ENCODE measurements at places on chromosomes 6 and 20.

DNA sequence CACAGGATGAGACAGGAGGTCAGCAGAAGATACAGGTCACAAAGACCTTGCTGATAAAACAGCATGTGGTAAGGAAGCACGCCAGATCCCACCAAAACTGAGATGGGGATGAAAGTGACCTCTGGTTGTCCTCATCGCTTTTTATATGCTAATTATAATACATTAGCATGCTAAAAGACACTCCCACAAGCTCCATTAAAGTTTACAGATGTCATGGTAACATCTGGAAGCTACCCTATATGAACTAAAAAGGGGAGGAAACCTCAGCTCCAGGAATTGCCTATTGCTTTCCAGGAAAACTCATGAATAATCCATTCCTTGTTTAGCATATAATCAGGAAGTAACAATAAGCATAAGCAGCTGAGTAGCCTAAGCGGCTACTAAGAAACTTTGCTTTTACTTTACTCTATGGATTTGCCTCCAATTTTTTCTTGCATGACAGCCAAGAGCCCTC lies 8.4 kb upstream of the RIN2 start:
- no peak for DNase-seq

GRCh38 chr6:15948930-15949900 lies 179.7 kb upstream of the MYLIP start:
- DNase-seq: no peak

GRCh38 chr6:10391299-10391630 lies 23.6 kb downstream of the TFAP2A start:
- DNase-seq: no peak

- no peak for DNase-seq
Observed at GRCh38 chr6:41581381-41581991, 35.3 kb downstream of the FOXP4 start.

DNA sequence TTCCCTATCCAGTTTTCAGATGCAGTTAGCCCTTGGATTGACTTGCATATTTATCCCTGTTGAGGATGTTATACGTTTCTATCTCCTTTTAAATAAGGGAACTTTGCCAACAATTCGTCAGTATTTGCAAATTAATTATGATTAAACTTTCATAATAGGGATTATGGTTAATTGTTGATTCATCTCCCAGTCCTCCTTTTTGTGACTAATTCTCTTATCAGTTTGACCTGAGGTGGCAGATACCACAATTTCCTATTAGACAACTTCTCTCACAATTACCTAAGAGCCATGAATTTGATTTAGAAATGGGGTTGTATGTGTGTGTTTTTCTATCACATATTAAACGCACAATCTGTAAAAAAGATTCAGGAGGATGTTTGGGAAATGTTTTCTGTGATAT lies 172.9 kb downstream of the LAMA2 start:
- DNase-seq: no peak

GRCh38 chr20:16292226-16292880 lies 280.9 kb downstream of the KIF16B start:
- DNase-seq: no peak

GRCh38 chr6:162538643-162539064 lies 188.9 kb downstream of the PRKN start:
- DNase-seq: no peak

- DNase-seq: no peak
Observed at GRCh38 chr20:60581606-60582115, 623.4 kb downstream of the CDH26 start.

GRCh38 chr6:162014069-162014811 lies 713.3 kb downstream of the PRKN start:
- no peak for DNase-seq

DNA sequence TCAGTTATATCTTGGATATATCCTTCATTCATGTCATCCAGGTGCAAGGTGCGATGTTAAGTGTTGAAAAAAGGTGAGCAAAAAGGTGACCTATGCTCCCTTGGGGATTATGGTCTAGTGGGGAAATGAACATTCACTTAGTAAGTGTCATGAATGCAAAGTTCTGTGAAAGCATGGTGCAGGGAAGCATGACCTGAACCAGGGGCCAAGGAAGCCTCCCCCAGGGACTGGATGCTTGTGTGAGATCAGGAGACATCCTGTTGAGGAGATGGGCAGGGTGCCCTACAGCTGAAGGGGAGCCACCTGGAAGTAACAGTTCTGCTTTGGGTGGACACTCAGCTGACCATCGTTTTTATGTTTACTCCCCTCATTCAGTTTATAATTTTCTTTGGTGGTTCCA lies 179.5 kb downstream of the SYNDIG1 start:
- no peak for DNase-seq

- no peak for DNase-seq
Observed at GRCh38 chr20:15799871-15800270, 773.4 kb downstream of the KIF16B start.

DNA sequence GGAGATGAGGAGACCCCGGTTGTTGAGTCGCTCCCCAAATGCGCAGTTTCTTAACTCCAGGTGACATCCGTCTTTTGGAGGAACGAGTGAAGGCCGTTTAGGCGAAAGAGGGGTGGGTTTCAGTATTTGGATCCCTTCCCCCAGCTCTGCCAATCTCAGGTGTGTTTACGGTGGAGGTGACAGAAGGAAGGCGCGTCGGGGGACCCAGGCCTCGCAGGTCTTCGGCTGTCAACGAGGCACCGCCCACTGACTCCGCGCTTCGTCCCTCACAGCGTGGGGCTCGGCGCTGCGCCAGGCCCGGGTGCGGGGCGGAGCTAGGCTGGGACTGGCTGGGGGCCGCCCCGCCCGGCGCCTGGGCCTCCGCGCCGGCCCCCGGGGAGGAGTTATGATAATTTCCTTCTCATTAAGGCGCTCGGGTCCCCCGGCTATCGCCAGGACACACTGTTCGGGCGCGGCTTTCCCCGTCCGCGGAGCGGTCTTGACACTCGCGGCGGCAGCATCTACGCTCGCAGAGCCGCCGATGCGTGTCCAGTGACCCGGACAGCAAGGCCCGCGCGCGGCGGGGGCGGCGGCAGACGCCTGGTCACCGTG lies at the start of gene TFAP2C:
Gene TFAP2C (plus strand): TSS at position 434 of the 591 bp plus-strand sequence. CDS start 239 bp downstream, outside the sequence.
- DNase-seq: no peak

DNA sequence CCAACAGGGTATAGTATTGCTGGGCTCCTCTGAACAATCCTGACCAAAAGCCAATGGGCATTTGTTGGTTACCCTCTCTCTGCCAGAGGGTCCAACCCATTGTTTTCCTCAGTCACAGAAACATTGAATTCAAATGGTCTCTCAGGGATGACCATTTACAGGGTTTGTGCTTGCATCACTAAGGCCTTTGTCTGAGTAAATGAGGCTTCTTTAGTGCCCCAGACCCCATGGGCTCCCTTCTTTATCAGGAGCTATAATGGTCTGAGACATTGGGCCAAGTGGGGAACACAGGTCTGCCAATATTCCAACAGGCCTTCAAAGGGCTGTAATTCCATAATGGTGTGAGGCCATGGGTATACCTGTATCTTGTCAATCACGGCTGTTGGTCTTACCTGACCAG lies 27.1 kb downstream of the GSTA2 start:
- DNase-seq: no peak

DNA sequence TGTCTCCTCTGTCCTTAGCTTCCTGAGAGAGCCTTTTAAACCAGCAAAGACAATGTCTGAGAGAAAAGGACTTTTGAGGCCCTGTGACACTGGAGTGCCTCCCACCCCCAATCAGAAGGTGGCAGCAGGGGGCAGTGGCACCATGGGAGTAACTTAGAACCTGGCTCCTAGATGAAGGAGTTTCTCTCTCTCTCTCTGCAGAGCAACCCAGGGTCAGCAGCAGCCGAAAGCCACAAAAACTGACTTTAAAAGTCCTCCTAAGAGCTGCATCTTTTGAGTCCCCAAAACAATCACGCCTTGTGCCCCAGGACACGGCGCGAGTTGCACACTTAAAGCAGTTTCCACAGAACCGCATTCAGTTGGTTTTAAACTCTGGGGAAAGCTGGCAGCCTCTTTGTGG lies 5.3 kb upstream of the TCP11 start:
- no peak for DNase-seq

- no peak for DNase-seq
Observed at GRCh38 chr20:10454151-10454750, 19.1 kb downstream of the SLX4IP start.

GRCh38 chr6:49326347-49326746 lies 136.7 kb downstream of the MMUT start:
- no peak for DNase-seq

DNA sequence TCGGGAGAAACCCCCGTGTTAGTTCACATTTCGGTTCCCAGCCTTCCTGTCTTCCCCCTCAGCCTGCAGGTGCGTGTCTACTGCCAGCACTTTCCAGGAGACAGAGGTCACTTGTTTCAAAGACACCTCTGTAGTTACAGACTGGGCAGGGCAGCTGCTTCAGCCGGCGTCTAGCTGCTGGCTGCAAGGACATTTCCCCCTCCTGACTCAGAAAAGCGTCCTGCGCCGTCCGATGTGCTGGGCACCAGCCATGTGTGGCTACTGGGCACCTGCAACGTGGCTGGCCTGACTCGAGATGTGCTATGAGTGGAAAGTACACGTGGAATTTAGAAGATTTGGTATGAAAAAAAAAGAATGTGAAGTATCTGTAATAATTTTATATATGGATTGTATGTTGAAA lies 37.6 kb downstream of the RRBP1 start:
- DNase-seq: no peak

All from stimulated activated CD8-positive, alpha-beta memory T cell treated with anti-CD3 and anti-CD28 coated beads, Interleukin-4, amount 100 ng/mL, for 24 hours (primary cell).